Right renal pelvis (tissue), 4 donors: ENCODE measurements at places on chromosomes 2 and 18.

DNA sequence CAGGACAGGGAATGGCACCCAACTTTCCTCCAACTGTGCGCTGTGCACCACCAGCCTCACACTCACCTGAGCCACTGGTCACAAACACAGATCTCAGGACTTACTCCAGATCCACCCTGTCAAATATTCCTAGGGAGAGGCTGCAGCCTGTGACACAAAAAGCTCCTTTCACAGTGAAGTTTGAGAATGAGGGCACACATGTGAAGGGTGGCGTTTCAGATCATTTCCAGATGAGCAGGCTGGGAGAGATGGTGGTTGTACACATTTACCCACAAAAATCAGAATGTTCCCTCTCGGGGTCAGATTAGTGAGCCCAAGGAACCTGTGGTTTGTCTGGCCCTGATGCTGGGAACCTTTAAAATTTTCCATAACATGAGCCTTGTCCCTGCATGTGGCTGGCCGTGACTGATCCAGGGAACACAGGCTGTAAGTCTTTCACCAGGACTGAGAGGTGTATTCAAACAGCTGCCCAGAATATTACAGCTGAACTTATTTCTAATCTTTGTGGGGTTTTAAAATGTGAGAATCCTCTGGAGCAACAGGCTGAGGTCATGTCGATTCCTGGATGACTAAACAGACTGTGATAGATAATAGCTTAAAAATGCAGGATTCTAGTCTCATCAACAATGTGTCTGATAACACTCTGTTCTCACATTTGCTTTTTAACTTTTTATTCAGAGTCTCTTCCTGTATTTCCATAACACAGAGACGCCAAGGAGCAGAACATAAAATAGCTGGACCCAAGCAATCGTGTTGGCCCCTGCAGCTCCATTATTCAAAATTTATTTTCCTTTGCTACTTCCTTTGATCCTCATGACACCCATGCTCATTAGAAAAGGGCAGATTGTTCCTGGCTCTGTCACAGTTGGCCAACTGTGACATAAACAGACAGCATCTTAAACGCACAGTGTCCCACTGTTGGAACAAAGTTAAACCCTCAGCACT is 35.5 kb downstream of the IL1R2 start:
- DNase-seq = no peak

GRCh38 chr2:144382849-144383248 is 137.1 kb downstream of the ZEB2 start:
- no peak for DNase-seq

GRCh38 chr2:127591221-127591923 is 54.6 kb upstream of the GPR17 start:
- no peak for DNase-seq

GRCh38 chr2:65464604-65465003 is 32.2 kb upstream of the SPRED2 start:
- DNase-seq = no peak

GRCh38 chr2:61426267-61426897 is 44.5 kb downstream of the USP34 start:
- DNase-seq = no peak

DNA sequence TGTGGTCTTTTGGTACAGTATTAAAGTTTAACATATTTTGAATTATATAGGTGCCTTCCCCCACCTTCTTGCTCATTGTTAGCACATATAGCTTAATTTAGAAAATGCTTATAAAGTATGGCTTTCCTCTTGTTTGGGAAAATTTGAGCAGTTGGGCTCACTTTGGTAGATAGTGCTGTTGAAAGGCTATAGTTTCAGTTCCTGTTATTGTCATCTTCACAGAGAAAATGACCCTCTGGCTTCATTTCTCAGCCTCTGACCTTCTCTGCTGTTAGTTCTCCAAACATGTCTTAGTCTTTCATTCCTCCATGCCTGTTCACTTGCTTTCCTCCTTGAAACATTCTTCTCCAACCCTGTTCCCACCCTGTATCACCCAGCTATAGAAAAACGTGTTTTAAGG is 200.6 kb downstream of the WDR7 start:
- no peak for DNase-seq

GRCh38 chr2:152432206-152432653 is 97.3 kb downstream of the FMNL2 start:
- no peak for DNase-seq

GRCh38 chr2:205988274-205988673 is 97.7 kb downstream of the INO80D start:
- no peak for DNase-seq

DNA sequence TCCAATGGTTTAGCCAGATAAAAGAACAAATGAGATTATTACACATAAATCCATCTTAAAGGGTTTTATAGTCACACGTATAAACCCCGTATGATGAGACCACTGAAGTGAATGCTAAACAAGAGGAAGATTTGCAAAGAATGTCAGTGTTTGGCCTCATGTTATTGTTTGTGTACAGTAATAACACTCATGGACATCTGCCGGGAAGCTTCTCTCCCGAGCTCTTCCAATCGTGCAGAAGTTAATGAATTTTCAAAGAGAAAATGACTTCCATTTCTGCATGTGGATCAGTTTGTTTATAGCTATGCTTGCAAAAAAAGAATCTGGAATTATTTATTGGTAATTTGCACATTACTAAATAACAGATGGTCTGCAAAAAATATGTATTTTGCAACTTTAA is 88.5 kb upstream of the APCDD1 start:
- no peak for DNase-seq

GRCh38 chr2:232541961-232542714 is 2.6 kb downstream of the CHRNG start:
- DNase-seq = no peak

DNA sequence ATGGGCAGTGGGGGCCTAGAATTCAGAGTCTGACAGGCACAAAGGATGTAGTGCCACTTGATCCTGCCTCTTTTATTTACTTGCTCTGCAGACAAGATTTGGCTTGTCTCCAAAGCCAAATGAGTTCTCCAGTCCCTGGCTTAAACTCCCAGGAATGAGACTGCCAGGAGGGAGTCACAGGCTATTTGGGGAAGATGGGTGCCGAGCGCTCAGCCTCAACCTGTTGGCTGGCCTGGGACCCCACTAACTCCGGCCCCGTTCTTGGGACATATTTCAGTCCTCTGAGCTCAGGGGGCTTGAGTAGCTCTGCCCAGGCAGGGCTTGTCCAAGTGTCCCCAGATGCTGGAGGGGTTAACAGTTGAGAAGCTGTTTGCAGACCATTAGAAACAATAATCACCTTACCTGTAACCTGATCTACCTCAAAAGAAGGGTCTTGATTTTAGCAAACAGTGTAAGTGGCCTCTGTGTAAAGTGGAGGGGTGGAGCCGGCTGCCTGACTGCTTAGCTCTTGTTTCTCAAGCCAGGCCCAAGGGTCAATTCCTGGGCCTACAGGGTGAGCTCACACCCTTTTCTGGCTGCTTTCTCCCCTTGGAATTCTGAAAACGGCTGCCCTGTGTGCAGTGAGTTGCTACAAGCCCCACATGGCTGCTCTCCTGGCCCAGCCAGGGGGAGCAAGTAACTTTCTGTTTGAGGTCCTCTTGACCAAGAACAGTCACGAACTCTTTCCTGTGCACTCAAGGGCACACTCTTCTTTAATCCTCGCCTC is 27.1 kb upstream of the FZD5 start:
- peak; percentile 45 for DNase-seq

GRCh38 chr2:48948400-48949125 is 193.0 kb upstream of the LHCGR start:
- DNase-seq = no peak

- DNase-seq = no peak
Observed at GRCh38 chr18:57427429-57428201, 7.6 kb upstream of the ONECUT2 start.

DNA sequence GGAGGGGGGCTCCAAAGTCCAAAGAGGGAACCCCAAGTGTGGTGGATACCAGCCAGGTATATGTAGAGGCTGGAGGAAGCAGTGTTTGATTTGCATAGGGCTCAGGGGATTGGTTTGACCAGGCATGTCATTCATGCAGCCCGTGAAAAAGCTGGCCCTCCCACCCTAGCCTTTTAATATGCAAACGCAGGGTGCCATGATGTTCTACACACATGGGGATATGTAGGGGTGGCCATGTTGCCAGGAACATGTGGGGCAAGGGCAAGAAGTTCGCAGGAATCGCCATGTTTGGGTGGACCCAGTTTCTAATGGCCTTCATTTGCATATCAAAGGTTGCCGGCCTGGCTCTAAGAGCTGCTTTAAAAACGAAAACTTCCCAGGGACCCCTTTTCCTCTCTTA is 33.6 kb downstream of the B3GNT7 start:
- no peak for DNase-seq

GRCh38 chr2:3254442-3254941 is 123.1 kb downstream of the EIPR1 start:
- no peak for DNase-seq

DNA sequence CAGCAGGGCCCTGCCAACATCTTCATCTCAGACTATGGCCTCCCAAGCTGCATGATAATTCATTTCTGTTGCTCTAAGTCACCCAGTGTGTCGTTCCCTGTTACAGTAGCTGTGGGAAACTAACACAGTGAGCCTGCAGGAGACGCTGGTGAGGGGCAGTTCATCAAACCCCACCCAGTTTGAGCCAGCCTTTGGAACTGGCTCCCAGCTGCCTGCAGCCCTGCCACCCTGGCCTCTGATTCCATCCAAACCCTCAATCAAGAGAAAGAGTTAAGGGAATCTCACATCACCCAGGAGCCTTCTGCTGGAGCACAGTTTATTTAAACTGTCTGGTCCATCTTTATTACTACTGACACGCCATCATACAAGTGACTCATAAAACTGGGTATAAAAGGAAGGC is 64.9 kb upstream of the ZCCHC2 start:
- DNase-seq = no peak

DNA sequence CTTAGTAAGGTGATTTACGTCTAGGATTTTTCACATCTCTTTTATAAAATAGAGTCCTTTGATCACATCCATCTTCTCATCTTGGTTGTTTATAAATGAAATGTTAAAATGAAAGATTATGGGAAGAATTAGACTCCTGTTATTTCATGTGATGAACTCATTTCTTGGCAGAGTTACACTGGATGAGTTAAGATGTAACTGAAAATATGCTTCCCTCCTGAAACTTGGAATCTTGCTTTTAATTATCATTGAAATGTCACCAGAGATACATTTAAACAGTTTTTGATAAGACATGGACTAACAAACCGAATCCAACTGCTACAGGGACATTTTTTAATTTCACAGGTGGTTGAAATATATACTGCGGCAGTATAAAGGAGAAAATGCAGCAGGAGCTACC is 274.0 kb downstream of the DLGAP1 start:
- DNase-seq = no peak

- no peak for DNase-seq
Observed at GRCh38 chr2:189144700-189145211, 34.8 kb downstream of the COL5A2 start.

GRCh38 chr18:45539491-45539891 is 75.8 kb upstream of the SLC14A2 start:
- no peak for DNase-seq

DNA sequence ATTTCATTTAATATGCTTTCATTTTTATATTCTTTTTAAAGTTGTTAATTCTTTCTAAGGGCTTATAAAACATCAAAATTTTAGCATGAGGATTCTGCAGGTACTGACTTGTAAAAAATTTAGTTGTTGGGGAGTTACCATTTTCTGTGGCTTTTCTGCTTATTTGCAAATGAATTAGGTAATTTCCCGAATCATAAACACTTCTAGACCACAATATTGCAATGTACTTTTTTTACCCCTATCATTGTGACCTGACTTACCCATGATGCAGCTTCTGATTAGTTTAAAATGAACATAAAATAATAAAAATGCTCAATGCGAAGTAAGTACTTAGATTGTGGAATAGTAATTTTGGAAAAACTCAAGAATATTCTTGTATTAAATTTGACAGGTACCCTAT is 11.4 kb downstream of the ARL6IP6 start:
- DNase-seq = no peak
